Stimulated activated CD4-positive, alpha-beta T cell treated with anti-CD3 and anti-CD28 coated beads, Interleukin-1b, Interleukin-23, amount 100 ng/mL, for 1 hour (primary cell): ENCODE measurements at places on chromosomes 1 and 21.

DNA sequence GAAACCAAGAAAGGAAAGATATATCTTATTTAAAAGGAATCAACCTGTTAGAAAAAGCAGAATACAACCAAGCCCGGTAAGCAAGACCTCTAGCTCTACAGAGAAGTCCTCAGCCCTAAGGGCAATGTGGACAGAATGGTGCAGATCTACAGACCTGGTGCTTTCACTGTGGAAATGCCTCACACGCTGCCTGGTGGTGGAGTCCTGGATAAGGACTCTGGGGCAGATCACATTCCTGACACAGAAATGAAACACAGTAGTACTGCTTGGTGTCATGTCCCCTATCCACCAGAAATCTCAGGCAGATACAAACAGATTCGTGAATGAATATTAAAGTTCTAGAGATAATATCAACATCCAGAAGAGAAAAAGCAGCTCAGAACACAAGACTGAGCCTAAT is 6.8 kb downstream of the CNN3 start:
- no peak for DNase-seq

DNA sequence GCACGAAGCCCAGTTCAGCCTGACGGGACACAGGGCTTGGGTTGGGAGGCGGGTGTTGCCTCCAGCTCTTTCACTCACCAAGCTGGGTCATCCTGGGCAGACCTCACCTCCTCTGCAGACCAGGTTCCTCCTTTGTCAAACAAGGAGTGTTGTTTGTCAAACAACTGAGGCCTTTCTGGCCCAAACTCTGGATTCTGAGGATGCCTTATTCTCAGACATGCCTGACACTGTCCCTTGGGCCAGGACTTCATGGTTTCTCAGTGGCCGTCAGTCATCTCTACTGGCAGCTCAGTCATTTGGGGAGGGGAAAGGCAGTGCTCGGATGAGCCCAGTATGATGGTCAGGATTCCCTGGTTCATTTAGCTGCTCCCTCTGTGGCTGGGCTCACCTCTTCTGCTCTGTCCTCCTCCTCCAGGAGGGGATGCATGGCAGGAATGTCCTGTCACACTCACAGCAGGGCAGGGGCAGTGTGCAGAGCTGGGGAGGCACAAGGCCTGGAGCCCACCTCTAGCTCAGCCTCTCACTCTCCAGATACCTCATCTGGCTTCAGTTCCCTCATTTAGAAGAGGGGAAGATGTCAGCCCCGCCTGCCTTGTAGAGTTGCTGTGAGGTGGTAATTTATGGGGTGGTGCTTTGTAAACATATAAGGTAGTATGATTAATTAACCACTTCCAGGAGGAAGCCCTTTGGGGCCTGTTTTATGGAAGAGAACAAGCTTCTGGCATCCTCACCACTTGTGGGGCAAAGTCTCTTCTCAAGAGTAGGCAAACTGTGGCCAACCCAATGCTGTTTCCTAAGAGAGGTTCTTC is 20.6 kb downstream of the SLC2A1 start:
- no peak for DNase-seq

- no peak for DNase-seq
Measured at GRCh38 chr1:170503665-170504064, 28.3 kb upstream of the GORAB start.

DNA sequence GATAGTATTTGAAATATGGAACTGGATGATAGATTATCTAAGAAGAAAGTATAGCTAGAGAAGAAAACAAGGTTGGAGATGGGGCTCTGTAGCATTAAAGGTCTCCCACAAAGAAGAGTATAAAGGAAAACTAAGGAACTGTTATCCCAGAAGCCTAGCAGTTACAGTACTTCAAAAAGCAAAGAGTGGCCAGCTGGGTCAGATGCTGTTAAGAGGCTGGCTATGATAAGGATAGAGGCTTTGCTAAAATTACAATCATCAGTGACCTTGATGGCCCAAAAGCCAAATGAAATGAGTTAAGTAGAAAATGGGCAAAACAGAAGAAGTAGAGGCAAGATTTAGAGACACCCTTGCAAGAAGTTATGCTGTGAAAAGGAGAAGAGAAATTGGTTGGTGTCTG is 25.1 kb upstream of the ANGPTL1 start:
- no peak for DNase-seq
